PC-9 (cell line): ENCODE measurements at places on chromosomes 7 and 10. TPM values are rescaled to one million over a fixed set of nuclear protein-coding genes. Genes with fewer than 3 reads are reported as not detected.

Gene OPN4
- total RNA-seq, result 0.15 and 0.23 TPM in 2 replicates

GRCh38 chr7:2691011-2691707 lies 3.2 kb downstream of the AMZ1 start:
- H3K4me3 ChIP-seq, result no peak overlapping the region
- no peaks in the 10 kb centered on the region for H3K27me3 ChIP-seq
- no peaks in the 10 kb centered on the region for H3K36me3 ChIP-seq
- no peak for DNase-seq

GRCh38 chr7:35991511-35992232 lies 161.4 kb upstream of the EEPD1 start:
- H3K4me1 ChIP-seq, result peaks cover 40% of the 10 kb centered on the region
- no peak overlapping the region for H3K4me3 ChIP-seq
- H3K27me3 ChIP-seq, result no peaks in the 10 kb centered on the region
- no peak for DNase-seq

DNA sequence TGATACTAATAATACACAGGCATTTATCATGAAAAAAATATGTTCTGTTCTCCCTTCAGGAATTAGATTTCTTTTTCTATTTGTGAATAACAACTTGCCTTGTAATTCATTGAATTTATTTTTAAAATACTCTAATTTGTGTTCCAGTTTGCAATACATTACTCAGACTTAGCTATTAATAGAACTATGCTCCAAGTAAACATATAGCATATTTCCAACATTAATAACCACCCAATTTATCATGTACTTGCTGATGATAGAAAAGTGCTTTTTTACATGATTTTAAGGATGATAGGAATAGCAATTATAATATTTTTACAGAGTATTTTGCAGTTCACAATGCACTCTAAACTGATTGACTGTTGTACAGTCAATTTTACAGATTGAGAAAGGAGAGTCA lies 338.8 kb upstream of the SEMA3D start:
- no peaks in the 10 kb centered on the region for H3K4me1 ChIP-seq
- H3K36me3 ChIP-seq, result no peaks in the 10 kb centered on the region
- H3K4me3 ChIP-seq, result no peak overlapping the region
- DNase-seq, result no peak
- H3K27ac ChIP-seq, result no peak overlapping the region
- no peaks in the 10 kb centered on the region for H3K27me3 ChIP-seq

DNA sequence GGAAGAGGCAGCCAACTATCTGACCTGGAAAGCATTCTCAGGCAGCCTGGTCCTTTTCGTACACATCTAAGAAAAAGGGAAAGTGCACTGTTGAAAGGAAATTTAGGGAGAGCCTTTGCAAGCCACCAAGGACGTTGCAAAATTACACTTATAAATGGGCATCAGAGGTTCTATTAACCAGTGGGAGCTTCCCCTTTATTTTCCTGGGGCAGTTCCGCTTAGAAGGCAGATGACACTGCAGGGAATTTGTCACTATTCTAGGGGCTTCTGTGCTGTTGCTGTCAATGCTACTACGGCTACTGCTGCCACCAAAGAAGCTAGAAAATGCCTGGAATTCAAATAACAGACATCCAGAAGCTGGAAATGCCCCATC lies 79.6 kb upstream of the AUTS2 start:
- no peaks in the 10 kb centered on the region for H3K27me3 ChIP-seq
- no peaks in the 10 kb centered on the region for H3K4me1 ChIP-seq
- no peaks in the 10 kb centered on the region for H3K36me3 ChIP-seq

- no peaks in the 10 kb centered on the region for H3K36me3 ChIP-seq
- H3K27me3 ChIP-seq, result no peaks in the 10 kb centered on the region
- DNase-seq, result no peak
- H3K27ac ChIP-seq, result no peak overlapping the region
These were observed 168.9 kb downstream of the SLIT1 start for GRCh38 chr10:97016728-97017473.

DNA sequence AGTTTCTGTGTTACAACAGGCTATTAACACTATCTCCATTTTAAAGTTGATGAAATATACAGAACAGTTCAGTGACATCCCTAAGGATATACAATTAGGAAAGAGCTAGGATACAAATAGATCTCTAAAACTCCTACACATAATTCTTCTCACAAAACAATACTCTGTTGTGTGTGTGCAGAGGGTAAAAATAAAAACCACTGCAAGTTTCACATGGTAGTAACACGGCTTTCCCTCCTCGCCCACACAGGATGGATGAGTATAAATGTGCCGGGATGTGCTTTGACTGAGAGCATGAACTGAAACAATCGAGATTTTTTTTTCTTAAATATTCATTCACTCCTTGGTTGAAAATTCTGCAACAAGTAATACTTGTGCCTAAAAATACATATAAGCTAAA lies 131.5 kb upstream of the C1QL3 start:
- no peaks in the 10 kb centered on the region for H3K36me3 ChIP-seq
- no peaks in the 10 kb centered on the region for H3K27me3 ChIP-seq
- peaks cover 18% of the 10 kb centered on the region for H3K4me1 ChIP-seq
- no peak for DNase-seq
- H3K4me3 ChIP-seq, result no peak overlapping the region

DNA sequence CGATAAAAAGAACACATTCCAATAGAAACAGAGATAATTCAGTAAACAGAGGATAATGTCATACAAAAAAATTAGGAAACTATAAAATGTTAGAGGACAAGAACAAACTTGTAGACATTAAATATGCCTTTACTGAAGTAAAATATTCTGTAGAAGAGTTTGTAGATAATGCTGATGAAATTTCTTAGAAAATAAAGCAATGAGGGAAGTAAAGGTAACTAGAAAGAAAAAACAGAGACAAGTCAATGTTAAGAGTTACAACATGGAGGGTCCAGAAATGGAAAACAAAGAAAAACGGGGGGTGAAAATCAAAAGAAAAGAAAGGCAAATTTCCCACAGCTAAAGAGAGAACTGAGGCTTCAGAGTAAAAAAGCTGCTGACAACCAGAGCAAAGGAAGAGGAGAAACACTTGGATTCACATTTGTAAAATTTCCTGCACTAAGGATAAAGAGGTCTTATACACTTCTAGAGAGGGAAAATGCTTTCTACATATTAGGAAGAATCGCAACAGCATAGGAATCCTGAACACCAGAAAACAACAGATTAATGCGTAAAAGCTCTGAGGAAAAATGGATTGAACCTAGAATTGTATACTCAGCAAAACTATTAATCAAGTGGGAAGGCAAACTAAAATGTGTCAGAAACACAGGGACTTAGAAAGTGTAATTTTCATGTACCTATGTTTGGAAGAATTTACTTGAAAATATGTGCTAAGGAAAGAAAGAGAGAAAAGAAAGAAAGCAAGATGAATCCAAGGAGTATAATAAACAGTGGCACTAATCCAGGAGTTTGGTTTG lies 55.0 kb upstream of the AGR3 start:
- peaks cover 19% of the 10 kb centered on the region for H3K4me1 ChIP-seq
- DNase-seq, result no peak
- no peak overlapping the region for H3K4me3 ChIP-seq
- no peak overlapping the region for H3K27ac ChIP-seq
- no peaks in the 10 kb centered on the region for H3K27me3 ChIP-seq

DNA sequence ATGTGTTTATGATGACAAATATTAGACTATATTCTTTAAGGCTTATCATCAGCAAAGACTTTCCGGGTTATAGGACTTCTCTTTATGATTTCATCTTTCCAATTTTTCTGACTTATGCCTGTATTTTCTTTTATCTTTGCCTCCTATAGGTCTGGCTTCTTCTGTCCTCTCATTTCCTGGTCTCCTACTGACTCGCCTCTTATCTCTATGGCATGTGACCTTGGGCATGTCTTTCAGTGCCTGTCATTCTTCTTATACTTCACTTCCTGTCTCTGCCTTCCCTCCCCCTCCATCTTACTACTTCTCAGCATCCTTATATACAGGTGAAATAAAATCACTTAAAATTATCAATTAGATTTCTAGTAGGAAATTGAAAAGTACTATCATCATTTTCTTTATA lies 42.2 kb downstream of the PCDH15 start:
- no peak overlapping the region for H3K4me3 ChIP-seq
- H3K27ac ChIP-seq, result no peak overlapping the region
- H3K4me1 ChIP-seq, result no peaks in the 10 kb centered on the region
- DNase-seq, result no peak

Gene SP4
- 5.4 and 6.1 TPM in 2 replicates for total RNA-seq

DNA sequence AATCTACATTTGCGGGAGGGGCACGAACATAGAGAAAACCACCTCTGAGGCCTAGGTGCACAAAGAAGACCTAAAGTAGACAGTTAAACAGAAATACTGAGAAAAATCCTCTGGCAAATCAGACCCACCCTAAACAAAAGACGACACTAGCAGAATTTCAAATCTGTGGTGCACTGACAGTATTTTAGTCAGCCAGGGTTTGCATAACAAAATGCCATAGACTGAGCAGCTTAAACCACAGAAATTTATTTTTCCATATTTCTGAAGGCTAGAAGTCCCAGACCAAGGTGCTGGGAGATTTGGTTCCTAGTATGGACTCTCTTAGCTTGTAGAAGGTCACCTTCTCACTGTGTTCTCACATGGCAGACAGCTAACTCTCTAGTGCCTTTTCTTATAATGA lies 26.3 kb downstream of the IPMK start:
- no peak overlapping the region for H3K27ac ChIP-seq
- no peaks in the 10 kb centered on the region for H3K36me3 ChIP-seq
- no peaks in the 10 kb centered on the region for H3K27me3 ChIP-seq

Gene DENND2A
- 3.7 and 4.2 TPM in 2 replicates for total RNA-seq

DNA sequence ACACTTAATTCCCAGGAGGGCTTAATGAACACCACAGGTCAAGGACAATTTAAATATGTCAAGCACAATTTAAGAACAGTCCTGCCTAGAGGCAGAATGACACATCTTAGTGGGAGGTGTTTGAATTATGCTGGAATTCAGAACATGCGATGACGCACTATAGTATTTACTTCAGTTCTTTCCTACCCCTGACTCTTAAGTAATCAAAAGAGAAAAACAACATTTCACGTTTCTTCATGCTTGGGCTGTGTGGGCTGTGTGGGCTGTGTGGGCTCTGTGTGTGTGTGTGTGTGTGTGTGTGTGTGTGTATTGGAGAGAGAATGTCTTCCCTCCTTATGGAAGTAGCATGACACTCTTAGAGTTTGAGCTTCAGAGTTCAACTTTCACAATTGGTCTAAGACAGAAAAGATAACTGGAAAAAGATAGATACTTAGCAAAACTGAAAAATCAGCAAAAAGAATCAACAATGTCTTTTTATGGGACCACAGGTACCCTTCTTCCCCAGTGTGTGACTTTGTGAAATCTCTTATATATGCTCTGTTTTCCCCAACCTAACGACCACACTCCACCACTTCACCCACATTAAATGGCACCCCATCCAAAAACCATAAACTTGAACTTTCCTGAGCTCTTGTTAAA lies 33.7 kb upstream of the CABCOCO1 start:
- H3K4me3 ChIP-seq, result no peak overlapping the region
- H3K36me3 ChIP-seq, result no peaks in the 10 kb centered on the region
- H3K4me1 ChIP-seq, result peaks cover 42% of the 10 kb centered on the region
- H3K27me3 ChIP-seq, result no peaks in the 10 kb centered on the region

DNA sequence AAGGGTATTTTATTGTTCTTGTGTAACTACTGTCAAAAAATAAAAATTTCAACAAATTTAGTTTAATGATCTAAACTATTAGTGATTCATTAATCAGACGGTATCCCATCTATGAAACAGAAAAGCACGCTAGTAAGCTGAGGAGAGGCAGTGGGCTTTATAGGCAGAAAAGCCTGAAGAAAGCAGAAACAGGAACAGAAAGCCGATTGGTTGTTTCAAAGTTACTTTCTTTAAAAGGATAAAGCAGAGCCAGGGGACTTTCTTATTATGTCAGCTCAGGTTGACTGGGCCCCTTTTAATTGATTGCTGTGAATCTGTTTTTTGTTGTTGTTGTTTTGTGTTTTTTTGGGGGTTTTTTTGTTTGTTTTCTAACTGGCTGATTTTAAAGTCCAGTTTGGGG lies 105.5 kb downstream of the TES start:
- H3K27ac ChIP-seq, result peak overlapping the region; percentile 88
- DNase-seq, result no peak
- peaks cover 31% of the 10 kb centered on the region for H3K4me1 ChIP-seq
- no peak overlapping the region for H3K4me3 ChIP-seq
- no peaks in the 10 kb centered on the region for H3K36me3 ChIP-seq

DNA sequence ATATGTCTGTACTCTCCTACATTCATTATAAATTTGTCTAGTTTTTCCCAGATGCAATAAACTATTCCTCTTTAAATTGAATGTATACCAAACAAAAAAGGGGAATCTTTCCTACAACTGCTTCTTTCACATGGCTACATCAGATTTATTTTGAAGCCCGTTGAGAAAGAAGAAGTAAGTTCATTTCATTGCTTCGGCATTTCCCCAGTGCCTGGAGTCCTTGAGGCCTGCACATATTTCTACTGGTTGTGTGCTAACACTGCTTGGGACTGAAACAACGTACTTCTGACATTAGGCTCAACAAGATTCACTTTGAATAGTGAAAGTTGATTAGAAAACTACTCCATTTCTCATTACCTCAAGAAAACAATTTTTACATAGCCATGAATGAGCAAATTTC lies 201.7 kb downstream of the PHF14 start:
- no peak overlapping the region for H3K4me3 ChIP-seq
- no peaks in the 10 kb centered on the region for H3K27me3 ChIP-seq
- H3K27ac ChIP-seq, result no peak overlapping the region
- H3K36me3 ChIP-seq, result no peaks in the 10 kb centered on the region
- H3K4me1 ChIP-seq, result no peaks in the 10 kb centered on the region

Gene PSAP
- total RNA-seq, result 683 and 1,027 TPM in 2 replicates

- H3K27me3 ChIP-seq, result no peaks in the 10 kb centered on the region
- no peaks in the 10 kb centered on the region for H3K36me3 ChIP-seq
These were observed 109.9 kb upstream of the JAZF1 start for GRCh38 chr7:28290496-28290895.

Gene THNSL1
- total RNA-seq, result 5.6 and 6.8 TPM in 2 replicates

Gene EBF3
- total RNA-seq, result not detected in 2 replicates

DNA sequence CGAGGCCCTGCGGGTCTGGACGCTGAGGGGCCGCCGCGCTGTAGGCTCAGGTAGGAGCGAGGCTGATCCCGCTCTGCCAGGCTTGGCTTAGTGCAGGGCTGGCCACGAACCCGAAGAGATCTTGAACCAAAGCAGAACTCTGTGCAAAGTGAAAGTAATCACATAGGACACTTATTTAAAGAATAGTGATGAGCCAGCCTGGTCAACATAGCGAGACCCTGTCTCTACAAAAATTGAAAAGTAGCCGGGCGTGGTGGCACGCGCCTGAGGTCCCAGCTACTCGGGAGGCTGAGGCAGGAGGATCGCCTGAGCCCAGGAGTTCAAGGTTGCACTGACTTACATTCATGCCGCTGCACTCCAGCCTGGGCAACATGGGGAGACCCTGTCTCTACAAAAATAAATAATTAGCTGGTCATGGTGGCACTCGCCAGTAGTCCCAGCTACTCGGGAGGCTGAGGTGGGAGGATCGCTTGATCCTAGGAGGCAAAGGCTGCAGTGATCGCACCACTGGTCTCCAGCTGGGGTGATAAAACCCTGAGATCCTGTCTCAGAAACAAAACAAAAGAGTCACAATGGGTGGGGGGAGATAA lies 541 bp downstream of the ZSCAN25 start:
- peak overlapping the region; percentile 66 for H3K4me3 ChIP-seq
- peaks cover 19% of the 10 kb centered on the region for H3K36me3 ChIP-seq
- no peak for DNase-seq
- H3K4me1 ChIP-seq, result peaks cover 24% of the 10 kb centered on the region
- H3K27me3 ChIP-seq, result no peaks in the 10 kb centered on the region

Gene GRM8
- total RNA-seq, result not detected in 2 replicates

Gene GPER1
- 0.37 and 0.85 TPM in 2 replicates for total RNA-seq

- no peaks in the 10 kb centered on the region for H3K27me3 ChIP-seq
- peak overlapping the region; percentile 50; the same call in 1 of the 2 replicates for H3K4me3 ChIP-seq
- H3K36me3 ChIP-seq, result no peaks in the 10 kb centered on the region
These were observed 97.8 kb downstream of the CHST15 start for GRCh38 chr10:123995461-123996131.

Gene PDE6C
- not detected in 2 replicates for total RNA-seq

Gene CYP26A1
- total RNA-seq, result 2.2 TPM in 2 replicates

- no peak overlapping the region for H3K27ac ChIP-seq
- H3K27me3 ChIP-seq, result no peaks in the 10 kb centered on the region
- peaks cover 19% of the 10 kb centered on the region for H3K4me1 ChIP-seq
- no peak overlapping the region for H3K4me3 ChIP-seq
These were observed 726 bp upstream of the HOXA9 start for GRCh38 chr7:27165996-27166530.
